Left kidney (tissue), 8 donors: ENCODE measurements at places on chromosomes 12 and 14.
A peak's percentile ranks its signal among the peaks of the same experiment; 100 is the strongest.

DNA sequence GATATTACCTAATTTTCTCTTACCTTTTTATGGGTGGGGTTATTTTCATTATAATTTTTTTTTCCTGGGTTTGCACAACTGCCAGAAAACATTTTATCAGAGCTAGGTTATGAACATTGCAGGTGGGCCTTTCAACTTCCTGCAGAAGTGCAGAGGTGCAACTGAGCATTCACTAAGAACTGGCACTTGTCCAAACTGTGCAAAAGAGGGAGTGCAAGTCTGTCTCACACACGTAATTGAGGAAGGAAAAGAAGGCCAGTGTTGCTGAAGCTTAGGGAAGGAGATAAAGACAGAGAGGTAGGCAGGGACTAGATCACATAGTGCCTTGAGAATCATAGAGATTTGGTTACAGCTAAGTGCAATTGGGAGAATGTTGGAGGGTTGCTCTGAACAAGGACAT lies 14.1 kb upstream of the AMN1 start:
- no peak for DNase-seq

DNA sequence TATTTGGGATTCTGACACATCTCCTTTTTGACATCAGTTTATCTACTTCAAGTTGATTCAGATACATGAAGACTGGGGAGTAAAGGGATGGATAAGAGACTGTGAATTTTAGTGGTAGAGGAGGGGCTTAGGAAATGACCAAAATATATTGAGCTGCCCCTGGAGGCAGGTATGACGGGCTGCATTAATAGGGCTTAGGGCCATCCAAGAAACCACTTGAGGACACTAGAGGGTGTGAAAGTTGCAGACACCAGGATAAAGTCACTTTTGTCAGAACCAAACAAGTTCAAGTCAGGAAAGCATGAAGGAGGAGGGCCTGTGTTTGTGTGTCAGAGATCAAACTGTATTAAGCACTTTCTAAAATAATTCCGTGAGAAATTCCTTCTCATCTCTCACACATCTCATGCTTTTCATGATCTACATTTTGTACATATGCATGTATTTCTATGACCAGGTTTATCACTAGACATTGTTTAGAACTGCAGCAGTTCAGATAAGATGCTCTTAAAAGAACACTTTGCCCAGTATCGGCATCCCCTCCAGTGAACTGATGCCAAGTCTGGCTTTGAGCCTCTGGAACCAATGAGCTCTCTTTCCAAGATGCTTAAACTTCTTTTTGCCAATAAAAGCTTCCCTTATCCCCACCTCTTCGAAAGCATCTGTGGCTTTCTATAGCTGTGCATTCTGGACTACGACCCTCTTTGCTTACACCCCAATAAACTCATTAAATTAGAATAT lies 136.9 kb downstream of the SLC38A1 start:
- DNase-seq, result no peak

GRCh38 chr12:31651893-31652521 lies 7.5 kb upstream of the ETFBKMT start:
- DNase-seq, result no peak

DNA sequence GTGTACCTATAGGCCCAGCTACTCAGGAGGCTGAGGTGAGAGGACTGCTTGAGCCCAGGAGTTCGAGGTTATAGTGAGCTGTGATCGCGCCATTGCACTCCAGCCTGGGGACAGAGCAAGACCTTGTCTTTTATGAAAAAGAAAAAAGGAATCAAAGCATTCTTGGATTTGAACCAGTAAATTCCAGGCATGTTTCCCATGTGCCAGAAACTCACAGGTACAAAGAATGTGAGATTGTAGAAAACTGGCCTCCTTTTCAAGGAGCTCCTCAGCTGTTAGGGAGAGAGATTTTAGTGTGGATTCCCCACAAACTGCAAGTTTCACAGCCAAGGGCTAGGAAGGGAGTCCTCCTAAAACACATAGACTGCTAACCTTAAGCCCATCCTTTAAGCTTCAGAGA lies 95.0 kb downstream of the FOXN4 start:
- DNase-seq, result no peak

DNA sequence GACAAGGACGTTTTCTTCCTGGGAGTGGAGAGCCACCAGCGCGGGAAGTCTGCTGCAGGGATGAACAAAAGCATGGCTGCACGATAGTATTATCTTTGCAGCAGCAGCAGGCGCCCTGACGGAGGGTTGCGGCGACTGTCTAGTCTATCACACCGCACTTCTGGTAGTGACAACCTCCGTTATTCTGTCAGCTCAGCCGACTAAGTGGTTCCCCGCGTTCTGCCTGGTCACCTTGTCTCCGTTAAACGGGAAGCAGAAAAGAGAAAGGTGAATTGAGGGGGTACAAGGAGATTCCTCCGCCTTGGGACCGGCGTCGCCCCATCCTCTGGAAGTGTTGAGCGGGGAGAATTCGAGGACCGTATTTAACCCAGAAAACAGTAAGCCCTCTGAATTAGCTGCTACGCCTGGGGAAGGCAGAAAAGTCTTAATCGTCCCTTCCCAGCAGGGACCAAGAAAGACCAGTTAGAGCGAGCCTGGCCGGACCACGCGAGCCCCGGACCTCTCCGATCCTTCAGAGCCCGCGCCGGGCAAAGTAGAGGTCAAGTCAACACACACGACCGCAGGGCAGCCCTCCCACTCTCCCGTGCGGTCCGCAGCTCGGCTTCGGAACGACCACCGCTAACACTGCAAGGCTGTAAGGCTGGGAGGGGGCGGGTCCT lies 536 bp upstream of the DAAM1 start:
- DNase-seq, result no peak

DNA sequence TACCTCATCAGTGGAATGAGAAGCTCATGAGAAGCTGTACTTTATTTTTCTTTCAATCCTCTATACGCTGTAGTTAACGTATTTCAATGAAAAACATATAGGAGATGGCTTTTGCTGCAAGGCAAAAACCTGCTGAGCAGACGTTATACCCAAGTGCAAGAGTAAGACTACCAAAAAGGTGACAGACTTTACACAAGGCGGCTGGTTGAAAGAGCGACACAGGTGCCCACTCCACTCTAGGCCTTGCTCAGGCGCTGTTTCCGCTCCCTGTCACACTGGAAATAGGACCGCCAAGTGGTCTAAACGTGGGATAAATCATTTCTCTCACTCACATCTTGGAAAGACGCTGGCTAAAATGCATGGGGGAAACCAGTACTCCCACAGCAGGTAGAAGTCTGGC lies 54.5 kb downstream of the PPP2R5C start:
- DNase-seq, result no peak

DNA sequence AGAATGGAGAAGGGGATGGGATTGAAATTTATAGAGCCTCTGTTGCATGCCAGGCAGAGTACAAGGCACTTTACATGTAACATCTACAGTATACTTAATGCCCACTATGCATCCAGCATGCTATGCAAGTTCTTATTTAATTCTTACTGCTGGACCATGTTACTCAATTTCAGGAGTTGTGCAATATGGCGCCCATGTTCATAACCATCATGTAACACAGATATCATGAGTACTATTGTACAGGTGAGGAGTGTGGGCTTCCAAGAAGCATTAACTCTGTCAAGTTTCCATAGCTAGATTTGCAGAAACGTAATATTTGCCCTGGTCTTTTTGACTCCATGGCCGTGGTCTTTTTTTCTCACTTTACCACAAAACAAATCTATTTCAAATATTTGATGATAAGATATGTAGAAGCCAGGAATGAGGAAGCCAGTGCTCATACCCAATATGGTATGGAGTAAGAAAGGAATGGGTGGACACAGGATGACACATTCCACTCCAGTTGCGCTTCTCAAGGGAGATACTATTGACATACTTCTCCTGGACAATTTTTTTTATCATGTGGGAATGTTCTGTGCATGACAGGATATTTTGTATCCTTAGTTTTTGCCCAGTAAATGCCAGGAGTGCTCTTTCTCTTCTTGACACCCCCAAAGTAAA lies 191.8 kb downstream of the C12orf75 start:
- DNase-seq, result no peak

DNA sequence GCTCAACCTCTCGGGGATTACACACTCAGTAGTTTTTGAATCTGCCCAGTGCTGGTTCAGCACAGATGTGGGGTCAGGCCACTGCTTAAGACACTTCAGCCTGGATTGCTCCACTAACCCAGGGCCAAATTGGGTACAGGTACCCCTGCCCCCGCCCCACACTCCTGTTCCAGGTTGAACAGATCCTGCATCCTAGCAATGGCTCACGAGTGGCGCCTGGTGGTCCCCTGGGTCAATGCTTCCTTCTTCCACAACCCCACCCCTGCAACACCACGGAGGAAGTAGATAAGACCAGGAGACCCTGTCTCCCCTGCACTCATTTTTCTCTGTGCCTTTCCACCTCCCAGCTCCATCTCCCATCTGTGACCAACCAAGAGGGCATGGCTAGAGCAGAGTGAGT lies 108.4 kb downstream of the ESRRB start:
- no peak for DNase-seq

- DNase-seq, result no peak
Measured at GRCh38 chr14:89621009-89621421, 204.0 kb upstream of the FOXN3 start.

DNA sequence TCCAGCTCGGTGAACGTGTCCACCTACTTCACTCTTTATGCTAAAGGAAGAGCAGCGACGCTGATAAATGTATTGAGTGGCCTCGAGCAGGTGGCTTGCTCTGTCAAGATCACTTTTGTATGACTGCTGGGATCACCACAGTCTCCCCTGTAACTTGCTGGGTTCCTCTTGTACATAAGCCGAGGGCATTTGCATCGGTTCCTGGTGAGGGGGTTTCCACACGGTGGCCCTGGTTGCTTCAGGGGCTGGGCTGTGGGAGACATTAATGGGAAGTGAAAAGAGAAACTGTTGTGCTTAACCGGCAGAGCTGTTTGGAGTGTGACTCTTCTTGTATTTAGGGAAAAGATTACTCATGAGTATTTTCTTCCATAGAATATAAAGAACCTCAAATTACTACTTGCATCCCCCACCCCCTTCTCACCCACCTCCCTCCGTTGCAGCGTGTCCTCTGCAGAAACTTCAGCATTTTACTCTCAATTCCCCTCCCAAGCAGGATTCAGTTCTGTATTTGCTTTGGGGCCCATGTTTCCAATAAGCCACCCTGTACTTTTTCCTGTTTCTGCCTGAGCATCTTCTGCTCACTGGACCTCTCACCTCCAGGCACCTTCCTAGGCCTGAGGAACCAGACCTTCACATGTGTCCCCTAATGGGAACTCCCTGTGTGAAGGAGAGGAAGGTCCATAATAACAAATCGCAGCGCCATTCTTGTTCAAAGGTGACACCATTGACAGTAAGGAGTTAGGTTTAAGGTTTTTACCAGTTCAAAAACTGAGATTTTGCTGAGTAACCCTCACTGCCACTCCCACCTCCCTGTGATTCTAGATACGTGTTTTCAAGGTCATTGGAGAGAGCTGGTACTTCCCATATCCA lies 187.0 kb downstream of the ETV6 start:
- DNase-seq, result no peak

DNA sequence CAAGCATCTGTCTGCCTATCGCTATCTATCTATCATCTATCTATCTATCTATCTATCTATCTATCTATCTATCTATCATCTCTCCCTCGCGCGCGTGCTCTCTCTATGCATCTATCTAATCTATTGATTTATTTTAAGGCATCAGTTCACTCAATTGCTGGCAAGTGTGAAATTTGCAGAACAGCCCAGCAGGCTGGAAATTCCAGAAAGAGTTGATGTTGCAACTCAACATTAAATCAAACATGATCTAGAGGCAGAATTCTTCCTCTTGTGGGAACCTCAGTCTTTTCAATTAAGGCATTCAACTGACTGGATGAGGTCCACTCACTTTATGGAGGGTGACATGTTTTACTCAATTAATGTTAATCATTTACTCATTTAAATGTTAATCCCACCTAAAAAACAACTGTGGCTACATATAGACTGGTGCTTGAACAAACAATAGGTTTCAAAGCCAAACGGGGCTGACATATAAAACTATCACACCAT lies 1210.8 kb downstream of the GALC start:
- DNase-seq, result no peak

GRCh38 chr12:85794531-85794930 lies 41.7 kb downstream of the RASSF9 start:
- DNase-seq, result no peak

GRCh38 chr12:76830436-76830835 lies 48.4 kb downstream of the CSRP2 start:
- DNase-seq, result no peak

DNA sequence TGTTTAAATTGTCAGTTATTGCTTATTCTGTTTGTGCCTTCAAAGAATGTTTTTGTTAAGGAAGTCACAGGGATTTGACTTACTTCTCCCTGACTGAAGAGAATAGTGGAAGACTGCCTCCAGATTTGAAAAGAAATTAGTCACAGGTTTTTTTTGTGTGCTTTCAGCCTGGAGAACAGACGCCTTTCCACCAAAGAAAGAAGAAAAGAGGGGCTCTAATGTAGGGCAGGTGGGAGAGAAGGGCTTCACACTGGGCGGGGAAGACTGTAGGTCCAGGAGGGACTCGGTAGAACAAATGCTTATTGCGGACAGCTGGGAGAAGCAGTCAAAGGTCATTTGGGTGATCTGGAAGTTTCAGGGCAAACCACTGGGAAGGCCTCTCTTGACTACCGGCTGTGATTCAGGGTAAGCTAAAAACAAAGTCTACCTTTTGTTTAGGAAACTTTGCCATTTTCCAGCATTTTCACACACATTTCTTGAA lies 76.8 kb downstream of the SAMD4A start:
- no peak for DNase-seq

DNA sequence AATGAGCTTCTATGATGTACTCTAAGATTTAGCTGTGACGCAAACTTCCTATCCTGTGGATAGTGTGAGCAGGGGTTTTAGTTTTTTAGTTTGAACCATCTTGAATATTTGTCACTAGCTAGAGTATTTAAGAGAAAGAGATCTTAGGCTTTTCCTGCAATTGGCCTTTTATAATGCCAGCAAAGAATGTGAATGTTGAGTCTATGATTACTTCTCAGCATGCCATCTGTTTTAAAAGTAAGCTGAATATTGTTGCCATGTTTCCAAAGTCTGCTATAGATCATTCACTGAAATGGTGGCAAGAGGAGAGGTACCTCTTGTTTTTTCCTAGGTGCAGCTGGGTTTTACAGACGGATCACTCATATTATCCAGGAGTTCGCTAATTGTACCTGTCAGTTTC lies 1783.6 kb upstream of the FLRT2 start:
- DNase-seq, result no peak

GRCh38 chr14:85426068-85426935 lies 103.6 kb upstream of the FLRT2 start:
- DNase-seq, result no peak

GRCh38 chr14:55756557-55756956 lies 176.6 kb downstream of the KTN1 start:
- DNase-seq, result no peak

DNA sequence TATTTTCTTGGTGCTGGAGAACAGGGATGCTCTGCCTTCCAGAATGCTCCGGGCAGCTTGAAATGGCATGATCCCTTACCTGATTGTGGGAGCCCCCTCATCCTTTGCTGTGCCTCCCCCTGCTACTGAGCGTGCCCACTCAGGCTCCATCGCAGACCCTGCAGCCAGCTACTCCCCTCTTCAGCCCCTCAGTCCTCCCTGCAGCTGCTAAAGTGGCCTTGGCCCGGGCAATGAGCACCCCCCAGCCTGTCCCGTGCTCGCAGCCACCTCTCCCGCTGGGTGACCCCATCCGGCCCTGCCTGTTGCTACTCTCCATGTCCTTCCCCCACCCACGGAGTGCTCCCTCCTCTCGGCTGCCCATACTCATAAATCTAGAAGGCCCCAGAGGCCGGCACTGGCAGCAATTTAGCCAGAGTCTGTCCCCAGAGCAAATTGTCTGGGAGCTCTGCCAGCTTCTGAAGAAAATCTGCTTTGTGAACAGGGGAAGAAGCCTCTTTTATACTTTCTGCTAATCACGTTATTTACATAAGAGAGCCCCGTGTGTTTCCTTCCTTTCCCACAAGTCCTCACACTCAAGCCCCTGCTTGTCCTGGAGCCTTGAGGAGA lies 143.7 kb upstream of the FRMD6 start:
- peak; percentile 50 for DNase-seq
